ENCODE measurements at places on chromosomes 2 and 18. TPM values are rescaled to one million over a fixed set of nuclear protein-coding genes. Genes with fewer than 3 reads are reported as not detected.

The GPR45 gene
- not detected for total RNA-seq

The FBLN7 gene
- total RNA-seq: 0.87 TPM

The RPL31 gene
- 1,383 TPM for total RNA-seq

The ELOA2 gene
- not detected for total RNA-seq

The COL4A3 gene
- total RNA-seq: not detected

The PLEK gene
- total RNA-seq: 0.22 TPM

The NCKAP5 gene
- 0.09 TPM for total RNA-seq

The KIAA2012 gene
- total RNA-seq: not detected

The TMEM214 gene
- 23.1 TPM for total RNA-seq

The ASB18 gene
- not detected for total RNA-seq
